ENCODE measurements at places on chromosomes 3 and 15.

DNA sequence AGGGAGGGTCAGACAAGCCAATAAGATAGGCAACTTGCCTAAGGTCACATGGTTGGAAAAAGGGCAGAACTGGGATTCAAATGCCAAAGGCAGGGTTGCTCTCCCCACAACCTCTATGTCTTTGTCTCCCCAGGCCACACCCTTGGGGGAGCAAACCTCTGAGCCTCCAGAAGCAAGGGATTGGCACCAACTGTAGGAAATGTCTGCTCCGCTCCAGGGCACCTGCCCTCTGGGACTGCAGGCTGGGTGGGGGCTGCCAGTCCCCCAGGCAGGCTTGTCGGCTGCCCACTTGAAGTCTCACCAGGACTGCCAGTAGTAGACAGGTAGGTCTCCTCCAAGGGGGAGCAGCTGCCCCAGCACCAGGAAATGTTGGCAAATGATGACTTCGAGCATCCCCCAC lies 2.0 kb downstream of the FAM3D start:
- DNase-seq: no peak

GRCh38 chr15:31571676-31572075 lies 245.0 kb downstream of the KLF13 start:
- no peak for DNase-seq

GRCh38 chr3:129197321-129197720 lies 13.6 kb upstream of the CNBP start:
- DNase-seq: no peak

DNA sequence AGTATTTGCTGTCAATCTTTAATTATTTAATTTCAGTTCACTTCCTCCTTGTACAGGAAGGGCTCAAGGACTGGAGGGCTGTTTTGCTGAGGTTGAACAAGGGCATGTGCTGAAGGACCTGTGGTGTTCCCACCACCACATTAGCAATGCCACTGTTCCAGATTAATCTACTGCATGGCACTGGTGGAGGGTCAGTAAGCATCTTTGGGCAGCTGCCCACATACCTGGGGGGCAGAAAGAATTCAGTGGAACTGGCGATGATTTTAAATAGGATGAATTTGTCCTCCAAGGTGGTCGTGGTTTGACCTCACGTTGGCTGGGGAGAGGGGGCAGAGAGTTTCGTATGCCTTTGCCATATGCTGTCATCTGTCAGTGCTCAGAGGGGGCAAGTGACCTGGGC lies 244.8 kb downstream of the TLE3 start:
- DNase-seq: no peak

- peak; percentile 79 for DNase-seq
Observed at GRCh38 chr3:29144807-29145206, 136.1 kb upstream of the RBMS3 start.

DNA sequence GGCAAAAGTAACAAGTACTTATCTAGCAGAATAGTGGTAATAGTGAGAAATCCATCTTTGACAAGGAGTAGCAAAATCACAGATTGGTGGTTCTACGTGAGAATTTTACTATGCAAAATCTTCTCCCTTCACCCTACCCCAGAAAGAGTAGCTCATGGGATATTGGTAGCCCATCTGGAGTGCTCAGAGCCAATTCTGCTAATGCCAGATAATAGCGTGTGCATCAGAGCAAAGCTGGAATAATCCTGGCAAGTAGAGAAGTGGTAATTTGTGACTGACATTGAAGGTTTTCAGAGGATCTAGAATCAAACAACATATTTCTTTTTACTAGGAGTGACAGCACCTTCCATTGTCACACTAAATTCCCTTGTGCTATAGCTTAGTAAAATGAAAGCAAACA lies 192.9 kb downstream of the ZBBX start:
- no peak for DNase-seq

DNA sequence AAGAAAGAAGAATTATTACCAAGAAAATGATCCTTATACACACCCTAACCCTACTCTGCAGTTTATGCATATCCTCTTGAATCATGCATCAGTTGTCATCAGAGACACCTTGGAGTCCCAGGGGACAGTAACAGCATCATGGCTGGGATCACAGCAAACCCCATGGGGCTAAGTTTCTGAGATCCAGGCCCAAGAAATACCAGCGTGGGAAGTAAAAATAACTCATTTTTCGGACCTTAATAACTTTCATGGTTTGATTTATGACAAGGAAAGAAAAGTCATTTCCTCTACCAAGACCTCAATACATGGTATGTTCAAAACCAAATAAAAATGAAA lies 38.8 kb upstream of the B3GNT5 start:
- DNase-seq: no peak

DNA sequence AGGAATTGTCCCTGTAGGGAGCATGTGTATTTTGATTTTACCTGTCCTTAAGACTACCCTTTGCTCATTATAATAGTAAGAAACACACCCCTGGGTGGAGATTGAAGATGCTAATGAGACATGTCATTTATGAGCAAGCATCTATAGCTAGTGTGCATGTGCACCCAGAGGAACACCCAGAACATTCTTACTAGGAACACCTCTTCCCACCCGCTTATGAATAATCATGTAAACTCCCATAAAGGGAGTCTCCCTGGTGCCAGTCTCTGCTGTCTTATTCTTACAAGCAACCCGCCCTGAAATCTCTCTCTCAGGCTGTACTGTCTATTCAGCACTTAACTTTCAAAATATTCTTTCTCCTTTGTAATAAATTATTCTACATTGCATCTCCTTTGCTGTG lies 1227.3 kb downstream of the ROBO1 start:
- no peak for DNase-seq

DNA sequence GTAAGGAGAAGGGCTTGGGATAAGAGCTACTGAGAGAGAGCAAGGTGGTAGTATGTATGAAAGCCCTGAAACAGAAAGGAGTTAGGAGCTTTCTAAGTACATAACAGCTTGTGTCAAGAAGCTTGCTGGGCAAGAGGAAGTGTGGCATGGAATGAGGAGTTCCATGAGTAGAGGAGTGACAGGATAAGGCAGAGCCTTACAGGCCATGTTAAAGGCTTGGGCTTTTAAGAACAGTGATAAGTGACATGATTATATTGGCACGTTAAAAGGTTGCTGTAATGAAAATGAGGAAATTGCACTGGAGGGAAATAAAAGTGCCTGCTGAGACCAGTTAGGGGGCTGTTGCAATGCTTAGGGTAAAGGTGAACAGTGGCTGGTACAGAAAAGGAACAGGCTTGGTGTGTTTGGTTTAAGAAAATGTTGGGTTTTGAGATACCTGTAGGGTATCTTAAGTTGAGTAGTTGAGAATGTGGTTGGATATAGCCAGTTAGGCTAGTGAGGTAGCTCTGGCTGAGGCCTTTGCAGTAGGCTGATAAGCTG lies 49.0 kb downstream of the MEF2A start:
- no peak for DNase-seq

Measured in BE2C (cell line).